ENCODE measurements at places on chromosomes 1 and 21.
A peak's percentile ranks its signal among the peaks of the same experiment; 100 is the strongest.

- no peak for DNase-seq
Observed at GRCh38 chr1:114587203-114587991, 6.0 kb upstream of the BCAS2 start.

- DNase-seq, result no peak
Observed at GRCh38 chr21:21076051-21076450, 77.8 kb downstream of the NCAM2 start.

GRCh38 chr1:188706742-188707141 lies 1770.9 kb downstream of the BRINP3 start:
- no peak for DNase-seq

GRCh38 chr1:160761886-160762285 lies 22.8 kb downstream of the SLAMF7 start:
- DNase-seq, result no peak

GRCh38 chr1:216459651-216460207 lies 36.5 kb upstream of the USH2A start:
- no peak for DNase-seq

GRCh38 chr21:38202811-38203210 lies 54.0 kb upstream of the KCNJ15 start:
- DNase-seq, result no peak

- DNase-seq, result no peak
Observed at GRCh38 chr1:190762325-190762724, 284.7 kb upstream of the BRINP3 start.

- no peak for DNase-seq
Observed at GRCh38 chr1:87170931-87171598, 157.6 kb upstream of the LMO4 start.

DNA sequence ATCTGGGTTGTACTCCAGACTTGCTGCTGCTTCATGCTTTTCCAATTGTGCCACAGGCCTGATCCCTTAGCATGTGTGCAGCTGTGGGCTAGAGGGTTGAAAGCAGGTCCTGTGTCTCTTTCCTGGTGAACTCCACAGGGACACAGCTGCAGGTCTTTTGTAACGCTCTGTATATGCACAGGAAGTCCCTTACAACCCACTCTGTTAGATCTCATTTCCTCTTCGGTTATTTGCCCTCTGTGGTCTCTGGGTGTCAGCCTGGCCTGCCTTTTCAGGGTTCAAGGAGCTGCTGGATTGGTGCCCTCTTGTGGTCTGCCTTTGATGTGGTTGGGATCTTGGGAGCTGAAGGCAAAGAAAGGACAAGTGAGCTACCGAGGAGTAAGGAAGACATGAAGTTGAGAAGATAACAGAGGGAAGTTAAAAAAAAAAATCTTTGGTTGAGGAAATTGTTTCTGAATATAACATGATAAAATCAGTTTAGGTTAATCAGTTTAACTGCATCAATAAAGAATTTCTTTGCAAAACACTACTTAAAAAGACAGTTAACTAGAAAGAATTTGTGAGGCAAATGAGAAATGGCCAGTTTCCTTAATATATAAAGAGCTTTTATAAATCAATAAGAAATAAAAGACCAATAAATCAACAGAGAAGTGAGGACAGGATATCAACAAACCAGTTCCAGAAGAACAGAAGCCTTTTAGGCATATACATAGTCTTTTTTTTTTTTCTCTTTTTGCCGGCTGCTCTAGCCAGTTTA lies 44.1 kb downstream of the UCK2 start:
- peak; percentile 60 for DNase-seq

Data from CD4-positive, alpha-beta T cell treated with Interleukin-6 for 4 hours (primary cell).